ENCODE measurements at places on chromosomes 3 and 15. TPM values are rescaled to one million over a fixed set of nuclear protein-coding genes. Genes with fewer than 3 reads are reported as not detected.

TXNRD3 gene
- polyA plus RNA-seq, result 16.5 TPM

HRG gene
- 1.6 TPM for polyA plus RNA-seq

TRH gene
- 0.28 TPM for polyA plus RNA-seq

THBS1 gene
- polyA plus RNA-seq, result 153 TPM

UBE2E2 gene
- polyA plus RNA-seq, result 66.4 TPM

DNA sequence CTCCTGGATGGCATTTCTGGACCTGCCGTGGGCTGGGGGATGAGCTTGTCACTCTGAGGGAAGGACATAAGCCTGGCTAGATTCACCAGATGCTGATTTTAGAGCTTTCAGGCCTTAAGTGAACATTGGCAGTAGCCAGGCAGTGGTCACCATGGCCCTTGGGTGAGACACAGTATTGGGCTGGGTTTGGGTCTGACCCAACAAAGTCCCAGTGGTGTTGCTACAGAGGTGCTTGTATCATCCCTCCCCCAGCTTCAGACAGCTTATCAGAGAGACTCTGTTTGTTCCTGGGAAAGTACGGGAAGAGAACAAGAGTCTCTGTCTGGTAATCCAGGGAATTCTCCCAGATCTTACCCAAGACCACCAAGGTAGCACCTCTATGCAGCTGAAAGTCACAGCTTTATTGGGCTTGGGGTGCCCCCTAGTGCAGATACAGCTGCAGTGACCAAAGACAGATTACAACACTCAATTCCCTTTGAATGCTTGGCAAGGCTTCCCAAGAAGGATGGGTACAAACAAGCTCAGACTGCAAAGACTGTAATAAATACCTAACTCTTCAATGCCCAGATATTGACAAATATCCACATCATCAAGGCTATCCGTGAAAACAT is 9.8 kb upstream of the RUVBL1 start:
- DNase-seq, result no peak

DNA sequence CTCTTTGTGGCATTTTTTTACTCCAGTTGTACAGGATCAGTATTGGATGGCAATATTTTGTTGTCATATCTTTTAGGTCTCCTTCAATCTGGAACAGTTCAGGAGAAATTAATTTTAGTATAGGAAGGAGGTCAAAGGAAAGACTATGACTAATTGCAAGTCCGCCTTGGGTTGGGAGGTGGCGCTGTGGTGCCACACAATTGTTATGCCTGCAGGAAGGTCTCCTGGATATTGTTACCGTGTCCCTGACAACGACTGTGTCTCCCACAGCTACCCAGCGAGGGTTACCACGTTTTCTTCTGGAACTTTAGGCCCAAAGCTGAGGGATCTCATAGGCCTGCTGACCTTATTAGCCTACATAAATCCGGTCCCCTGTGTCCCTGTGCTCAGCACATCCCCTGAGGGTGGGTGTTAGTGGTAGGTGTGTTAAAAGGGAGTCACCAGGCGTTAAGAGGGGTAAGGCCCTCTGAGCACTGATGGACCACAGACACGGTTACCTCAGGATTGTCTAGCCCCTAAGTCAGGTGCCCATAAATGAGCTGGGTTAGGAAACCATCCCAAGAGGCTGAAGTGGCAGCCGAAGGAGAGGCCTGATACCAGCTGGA is 31.5 kb downstream of the KCNAB1 start:
- DNase-seq, result peak; percentile 50

GRCh38 chr15:55387027-55387426 is 21.1 kb downstream of the CCPG1 start:
- no peak for DNase-seq

DNA sequence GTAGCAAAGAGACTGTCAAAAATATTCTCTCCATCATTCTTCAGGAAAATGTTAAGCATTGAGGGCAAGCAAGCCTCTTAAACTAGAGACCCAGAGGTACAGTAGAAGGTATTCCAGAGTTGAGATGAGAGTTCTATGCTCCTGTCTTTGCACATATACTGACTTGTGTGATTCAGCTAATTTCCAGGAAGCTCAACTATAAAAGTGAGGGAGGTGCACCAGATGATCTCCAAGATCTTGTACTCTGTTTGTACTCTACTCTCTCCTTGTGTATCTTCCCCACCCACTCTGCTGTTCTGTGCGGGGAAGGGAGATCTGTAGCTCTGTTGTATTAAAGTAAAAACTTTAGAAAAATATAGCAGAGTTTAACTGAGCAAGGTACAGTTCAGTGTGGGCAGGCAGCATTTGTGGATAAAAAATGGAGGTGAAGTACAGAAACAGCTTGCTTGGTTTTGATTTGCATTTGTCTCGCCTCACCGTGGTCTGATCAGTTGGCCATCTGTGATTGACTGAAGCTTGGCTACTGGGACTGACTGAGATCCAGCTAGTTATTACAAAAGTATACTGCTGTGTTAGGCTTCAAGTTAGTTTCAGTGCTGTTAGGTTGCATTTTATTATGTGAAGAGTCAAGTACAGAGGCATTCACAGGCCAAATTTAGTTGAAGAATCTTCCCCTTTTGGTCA is 463.1 kb upstream of the GOLIM4 start:
- no peak for DNase-seq

- no peak for DNase-seq
Observed at GRCh38 chr3:98328933-98329332, 24.7 kb upstream of the OR5K4 start.

DNA sequence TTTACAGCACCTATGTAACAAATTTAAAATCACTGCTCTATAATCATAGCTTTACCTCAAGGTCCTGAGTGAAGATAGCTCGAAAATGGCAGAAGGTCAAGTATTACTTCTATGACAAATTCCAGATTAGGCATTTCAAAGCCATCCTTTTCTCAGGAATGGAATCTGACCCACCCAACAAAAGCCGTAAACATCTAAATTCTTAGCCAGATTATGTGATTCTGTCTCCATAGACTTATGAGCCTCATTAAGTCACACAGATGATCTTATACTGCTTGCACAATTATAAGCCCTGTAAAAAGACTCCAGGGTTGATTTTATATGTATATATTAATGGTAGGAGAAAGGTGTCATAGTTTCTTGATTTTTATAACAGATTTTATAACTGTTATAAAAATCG is 56.9 kb downstream of the CEP152 start:
- no peak for DNase-seq

DNA sequence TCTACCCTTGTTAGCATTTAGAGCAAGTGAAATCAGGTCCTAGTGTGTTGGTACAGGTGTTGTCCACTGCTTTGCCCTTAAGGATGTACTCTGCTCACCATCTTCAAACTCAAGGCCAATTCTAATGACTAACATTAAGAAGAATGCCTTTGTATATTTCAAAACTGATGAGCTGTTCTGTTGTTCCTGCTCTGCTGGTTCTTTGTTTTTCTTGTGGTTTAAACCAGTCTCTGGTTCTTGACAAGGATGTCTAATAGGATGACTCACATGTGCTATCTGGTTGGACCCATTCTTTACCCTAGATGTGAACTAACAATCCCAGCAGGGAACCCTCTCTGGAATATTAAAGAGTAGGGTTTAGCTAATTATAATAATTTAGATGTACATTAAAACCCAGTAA is 17.3 kb downstream of the ABHD5 start:
- no peak for DNase-seq

DNA sequence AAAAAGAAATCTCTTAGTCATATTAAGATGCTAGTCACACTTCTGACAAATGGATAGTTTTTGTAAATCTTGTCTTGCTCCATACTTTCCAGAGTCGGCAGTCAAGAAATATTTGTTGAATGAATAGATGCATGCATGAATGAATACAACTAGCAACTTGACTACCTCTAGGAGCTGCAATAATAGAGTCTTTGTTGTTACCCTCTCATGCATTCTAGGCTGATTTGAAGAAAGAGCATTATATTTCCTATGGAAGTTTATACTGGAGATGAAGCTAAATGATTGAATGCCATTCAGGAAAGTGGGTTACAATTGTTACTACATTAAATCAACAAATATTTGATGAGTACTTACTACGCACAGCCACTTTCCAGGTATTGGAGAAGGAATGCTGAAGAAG is 18.1 kb upstream of the TRAT1 start:
- no peak for DNase-seq

DNA sequence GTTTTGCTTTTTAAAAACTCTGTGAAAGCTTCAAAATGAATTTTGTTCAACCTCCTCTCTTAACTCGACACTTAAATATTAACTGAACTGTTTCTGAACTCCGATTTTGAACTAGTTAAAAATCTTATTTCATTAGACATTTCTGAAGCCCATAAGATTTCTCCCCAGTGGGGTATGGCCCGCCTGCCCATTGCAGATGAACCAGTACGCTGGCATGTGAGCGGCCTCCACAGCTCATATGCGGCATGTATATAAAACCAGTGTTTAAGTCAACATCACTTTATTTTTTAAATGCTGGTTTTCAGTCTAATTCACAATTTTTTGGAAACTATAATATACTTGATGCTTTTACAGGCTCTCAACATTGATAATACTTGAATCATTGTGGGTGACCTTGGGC is 50.2 kb downstream of the CPN2 start:
- no peak for DNase-seq

- DNase-seq, result no peak
Observed at GRCh38 chr3:105691053-105691452, 177.8 kb downstream of the CBLB start.

DNA sequence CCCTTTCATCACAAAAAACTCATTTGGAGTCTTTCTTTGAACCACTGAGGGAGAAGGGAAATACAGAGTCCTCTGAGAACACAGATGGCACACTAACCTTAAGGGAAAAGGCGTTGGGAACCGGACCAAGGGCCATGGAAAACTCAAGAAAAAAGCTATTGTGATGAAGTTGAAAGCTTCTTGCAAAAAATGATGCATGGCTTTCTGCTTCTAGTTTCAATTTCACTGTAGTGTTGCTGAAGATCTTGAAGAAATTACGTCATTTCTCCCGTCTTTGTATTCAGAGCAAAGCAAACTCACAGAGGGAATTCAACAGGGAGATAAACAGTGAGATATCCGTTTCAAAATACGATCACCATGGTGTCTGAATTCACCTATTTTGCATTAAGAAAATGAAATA is 642.3 kb upstream of the ADAMTS9 start:
- no peak for DNase-seq

DNA sequence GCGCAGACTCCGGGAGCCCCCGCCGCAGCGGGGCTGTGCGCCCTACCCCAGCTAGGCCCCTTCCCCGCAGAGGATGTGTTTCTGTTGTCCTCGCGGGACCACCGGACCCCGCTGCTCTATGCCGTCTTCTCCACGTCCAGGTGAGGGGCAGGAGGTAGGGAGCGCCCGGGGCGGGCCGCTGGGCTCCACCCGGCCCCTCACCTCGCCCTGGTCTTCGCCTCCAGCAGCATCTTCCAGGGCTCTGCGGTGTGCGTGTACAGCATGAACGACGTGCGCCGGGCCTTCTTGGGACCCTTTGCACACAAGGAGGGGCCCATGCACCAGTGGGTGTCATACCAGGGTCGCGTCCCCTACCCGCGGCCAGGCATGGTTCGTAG is 4.7 kb downstream of the SEMA3B start:
- no peak for DNase-seq

- DNase-seq, result no peak
Observed at GRCh38 chr3:107142786-107143575, 234.3 kb upstream of the CCDC54 start.

DNA sequence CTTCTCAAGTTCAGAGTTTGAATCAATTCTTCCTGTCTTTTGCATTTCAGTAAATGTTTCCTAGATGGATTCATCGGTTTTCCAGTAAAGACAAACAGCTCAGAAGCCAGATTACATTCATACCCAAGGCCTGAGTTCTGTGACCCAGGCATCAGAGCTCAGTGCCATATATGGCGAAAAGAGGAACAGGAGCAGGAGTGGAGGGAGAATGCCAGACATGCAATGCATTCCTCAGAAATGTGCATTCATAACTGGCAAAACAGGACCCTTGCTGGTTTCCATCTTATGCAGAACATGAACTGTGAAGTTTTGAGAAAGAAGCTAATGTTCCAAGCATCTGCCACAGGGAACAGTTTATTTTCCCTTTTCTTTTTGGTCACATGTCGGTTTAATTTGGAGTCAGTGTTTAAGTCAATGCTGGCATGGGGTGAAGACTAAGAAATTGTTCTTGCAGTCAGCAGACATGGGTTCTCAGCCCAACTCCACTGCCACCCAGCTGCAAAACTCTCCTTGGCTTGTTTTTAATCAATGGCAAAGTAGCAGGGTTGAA is 116.5 kb downstream of the LPP start:
- no peak for DNase-seq

GRCh38 chr15:99994849-99995248 is 261.6 kb upstream of the LYSMD4 start:
- no peak for DNase-seq

DNA sequence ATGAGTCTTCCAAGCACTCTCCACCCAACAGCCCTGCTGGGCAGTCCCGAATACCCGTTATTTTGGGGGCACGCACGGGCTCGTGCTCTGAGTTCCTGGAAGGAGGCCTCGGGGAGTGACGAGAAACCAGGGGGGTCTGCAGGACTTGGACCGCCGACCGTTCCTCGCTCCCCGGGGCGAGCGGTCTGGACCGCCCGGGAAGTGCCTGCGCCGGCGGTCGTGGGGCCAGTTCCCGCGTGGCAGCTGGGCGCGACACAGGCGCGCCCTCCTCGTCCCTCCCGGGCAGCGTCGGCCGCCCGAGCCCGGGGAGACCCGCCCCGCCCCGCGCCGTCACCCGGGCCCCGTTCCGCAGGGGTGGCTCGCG is 387 bp downstream of the GNB4 start:
- no peak for DNase-seq

GRCh38 chr15:36347272-36347858 is 232.1 kb upstream of the CDIN1 start:
- DNase-seq, result no peak

Measured in right renal pelvis (tissue), 4 donors.